ENCODE measurements at places on chromosomes 12 and 14.

DNA sequence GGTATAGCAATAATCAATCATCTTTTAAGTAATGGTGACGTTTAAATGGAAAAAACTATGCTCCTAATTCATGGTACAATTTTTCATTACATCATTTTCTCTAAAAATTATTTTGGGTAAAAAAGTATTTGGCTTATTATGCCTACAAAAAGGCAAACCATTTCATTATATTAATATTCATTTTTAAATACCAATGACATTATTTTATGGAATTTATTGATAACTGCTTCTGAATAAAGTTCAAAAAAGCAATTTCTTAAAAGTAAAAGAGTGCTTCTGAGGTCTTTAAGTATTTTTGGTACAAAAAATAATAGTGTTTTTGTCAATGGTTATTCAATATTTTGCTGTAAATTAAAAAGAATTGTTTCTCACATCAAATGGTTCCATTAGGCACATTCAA lies 12.2 kb downstream of the SLC38A2 start:
- no peak for DNase-seq

GRCh38 chr12:108646600-108647579 lies 13.2 kb upstream of the SELPLG start:
- DNase-seq, result no peak

GRCh38 chr12:12776261-12776660 lies 9.2 kb upstream of the APOLD1 start:
- DNase-seq, result no peak

DNA sequence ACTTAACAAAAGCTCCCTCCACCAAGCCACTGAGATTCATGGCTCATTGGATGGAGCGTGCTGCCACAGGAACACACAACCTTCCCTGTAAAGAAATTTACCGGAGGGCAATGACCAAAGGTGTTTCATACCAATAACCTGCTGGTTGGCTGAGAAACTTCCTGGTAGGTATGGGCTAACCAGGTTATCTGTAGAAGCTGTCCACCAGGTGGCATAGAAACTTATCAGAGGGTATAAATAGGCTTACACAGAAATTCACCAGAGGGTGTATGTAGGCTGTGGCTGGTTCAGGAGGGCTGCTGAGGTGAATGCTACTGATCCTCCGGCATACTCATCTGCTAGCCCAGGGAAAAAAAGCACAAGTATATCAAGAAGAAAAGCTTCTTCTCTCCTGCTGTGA lies 27.1 kb upstream of the MTERF2 start:
- DNase-seq, result no peak

DNA sequence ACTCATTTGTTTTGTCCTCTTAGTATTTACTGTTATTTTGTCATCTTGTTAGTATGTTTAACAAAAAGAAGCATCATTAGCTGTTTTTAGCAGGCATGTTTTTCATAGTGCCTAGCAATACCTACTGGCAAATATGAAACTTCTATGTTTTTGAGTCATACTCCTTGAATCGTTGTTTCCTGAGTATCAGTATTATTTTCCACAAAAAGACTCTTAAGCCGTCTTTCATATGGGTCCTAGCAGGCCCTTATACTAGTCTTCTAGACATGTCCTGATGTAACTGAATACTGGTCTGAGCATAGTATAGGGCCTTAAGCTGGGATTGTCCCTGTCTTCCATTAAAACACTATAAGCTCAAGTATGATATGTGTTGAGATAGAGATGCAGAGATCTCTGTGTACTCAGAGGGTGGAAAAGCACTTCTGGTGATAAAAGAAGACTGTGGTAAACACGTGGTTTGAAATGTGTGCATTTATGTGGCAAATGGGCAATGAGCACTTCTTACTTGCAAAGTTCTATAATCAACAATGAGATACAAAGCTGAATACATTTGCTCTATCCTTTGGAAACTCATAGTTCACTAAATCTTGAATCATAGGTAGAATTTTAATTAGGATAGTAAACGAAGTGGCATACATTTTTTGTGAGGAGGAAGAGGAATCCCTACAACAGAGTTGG lies 348.8 kb downstream of the PDZRN4 start:
- no peak for DNase-seq

GRCh38 chr14:95275494-95275893 lies 44.2 kb downstream of the CLMN start:
- no peak for DNase-seq

DNA sequence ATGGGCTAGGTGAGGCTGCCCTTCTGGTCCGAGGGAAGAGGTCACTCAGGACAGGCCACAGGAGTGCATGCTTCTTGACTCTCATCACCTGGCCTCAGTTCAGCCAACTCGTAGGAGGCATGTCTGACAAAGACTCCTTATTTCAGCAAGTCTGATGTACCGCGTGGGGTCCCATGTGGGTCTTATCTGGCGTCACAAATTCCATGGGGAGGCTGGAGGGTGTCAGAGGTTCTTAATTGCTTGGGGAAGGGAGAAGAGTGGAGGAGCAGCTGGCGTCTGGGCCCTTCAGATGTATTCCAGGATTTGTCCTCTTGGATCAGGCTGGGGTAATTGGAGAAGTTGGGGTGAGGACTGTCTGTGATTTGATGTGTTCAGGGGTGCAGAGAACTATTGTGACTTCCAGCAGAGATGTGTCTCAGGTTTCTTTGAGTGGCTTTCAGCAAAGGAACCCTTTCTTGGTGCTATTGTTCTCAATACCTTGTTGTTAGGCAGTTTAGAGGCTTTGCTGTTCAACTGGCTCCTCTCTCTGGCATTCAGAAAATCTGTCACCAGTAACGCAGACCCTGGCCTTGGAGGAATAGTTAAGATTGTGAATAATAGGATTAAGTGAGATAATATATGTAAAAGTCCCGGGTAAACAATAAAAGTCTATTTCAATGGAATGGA lies 60.1 kb downstream of the SUSD6 start:
- no peak for DNase-seq

- no peak for DNase-seq
Observed at GRCh38 chr12:112121780-112122565, 3.4 kb upstream of the TRAFD1 start.

DNA sequence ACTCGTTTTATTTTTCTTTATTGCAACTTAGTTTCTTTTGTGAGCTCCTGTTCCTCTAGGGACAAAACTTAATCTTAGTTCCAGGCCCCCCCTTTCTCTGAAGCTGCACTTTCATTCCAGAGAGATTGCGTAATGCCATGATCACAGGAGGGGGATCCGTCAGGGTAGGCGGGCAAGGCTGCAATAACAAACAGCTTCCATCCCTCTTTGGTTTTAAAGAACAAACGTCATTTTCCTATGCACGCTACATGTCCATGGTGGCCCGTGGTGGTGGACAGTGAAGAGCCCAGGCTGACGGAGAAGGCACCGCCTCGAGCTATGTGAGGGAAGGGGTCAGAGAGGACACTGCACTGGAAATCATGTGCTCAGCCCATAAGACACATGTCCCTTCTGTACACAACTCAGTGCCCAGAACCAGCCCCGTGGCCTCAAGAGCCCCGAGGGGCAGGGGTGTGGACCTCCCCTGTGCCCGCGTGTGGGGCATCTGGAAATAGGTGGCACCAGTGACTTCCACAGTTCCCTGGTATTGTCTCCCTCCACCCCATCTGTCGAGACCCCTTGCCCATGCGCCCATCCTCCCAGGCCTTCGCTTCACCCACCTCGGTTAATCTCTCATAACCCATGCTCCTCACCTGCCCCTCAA lies 161.4 kb downstream of the ADGRD1 start:
- no peak for DNase-seq

GRCh38 chr12:80445083-80445793 lies 1.2 kb downstream of the PTPRQ start:
- DNase-seq, result no peak

GRCh38 chr14:70780396-70781075 lies 28.8 kb downstream of the MAP3K9 start:
- no peak for DNase-seq

DNA sequence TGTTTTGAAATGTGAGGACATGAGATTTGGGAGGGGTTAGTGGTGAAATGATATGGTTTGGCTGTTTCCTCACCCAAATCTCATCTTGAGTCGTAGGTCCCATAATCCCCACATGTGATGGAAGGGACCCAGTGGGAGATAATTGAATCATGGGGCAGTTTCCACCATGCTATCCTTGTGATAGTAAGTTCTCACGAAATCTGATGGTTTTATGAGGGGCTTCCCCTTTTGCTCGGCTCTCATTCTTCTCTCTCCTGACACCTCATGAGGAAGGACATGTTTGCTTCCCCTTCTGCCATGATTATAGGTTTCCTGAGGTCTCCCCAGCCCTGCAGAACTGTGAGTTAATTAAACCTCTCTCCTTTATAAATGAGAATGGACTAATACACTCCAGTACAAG lies 18.0 kb downstream of the GALNT6 start:
- DNase-seq, result no peak

DNA sequence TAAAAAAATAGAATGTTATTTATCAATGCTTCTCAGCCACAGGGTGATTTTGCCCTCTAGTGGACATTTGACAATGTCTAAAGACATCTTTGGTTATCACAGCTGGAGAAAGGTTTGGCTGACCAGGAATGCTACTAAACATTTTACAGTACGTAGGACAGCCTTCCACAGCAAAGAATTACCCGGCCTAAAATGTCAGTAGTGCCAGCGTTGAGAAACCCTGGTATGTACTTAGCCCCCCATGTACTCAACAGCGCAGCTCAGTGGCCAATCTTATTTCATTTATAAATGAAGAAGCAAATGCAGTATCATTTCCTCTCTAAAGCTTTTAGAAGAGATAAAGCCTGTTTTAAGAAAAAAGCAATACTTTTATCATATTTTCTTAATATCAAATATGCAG lies 5.8 kb downstream of the MARK3 start:
- DNase-seq, result peak; percentile 46

GRCh38 chr12:105461944-105462762 lies 131.7 kb downstream of the C12orf75 start:
- DNase-seq, result no peak

DNA sequence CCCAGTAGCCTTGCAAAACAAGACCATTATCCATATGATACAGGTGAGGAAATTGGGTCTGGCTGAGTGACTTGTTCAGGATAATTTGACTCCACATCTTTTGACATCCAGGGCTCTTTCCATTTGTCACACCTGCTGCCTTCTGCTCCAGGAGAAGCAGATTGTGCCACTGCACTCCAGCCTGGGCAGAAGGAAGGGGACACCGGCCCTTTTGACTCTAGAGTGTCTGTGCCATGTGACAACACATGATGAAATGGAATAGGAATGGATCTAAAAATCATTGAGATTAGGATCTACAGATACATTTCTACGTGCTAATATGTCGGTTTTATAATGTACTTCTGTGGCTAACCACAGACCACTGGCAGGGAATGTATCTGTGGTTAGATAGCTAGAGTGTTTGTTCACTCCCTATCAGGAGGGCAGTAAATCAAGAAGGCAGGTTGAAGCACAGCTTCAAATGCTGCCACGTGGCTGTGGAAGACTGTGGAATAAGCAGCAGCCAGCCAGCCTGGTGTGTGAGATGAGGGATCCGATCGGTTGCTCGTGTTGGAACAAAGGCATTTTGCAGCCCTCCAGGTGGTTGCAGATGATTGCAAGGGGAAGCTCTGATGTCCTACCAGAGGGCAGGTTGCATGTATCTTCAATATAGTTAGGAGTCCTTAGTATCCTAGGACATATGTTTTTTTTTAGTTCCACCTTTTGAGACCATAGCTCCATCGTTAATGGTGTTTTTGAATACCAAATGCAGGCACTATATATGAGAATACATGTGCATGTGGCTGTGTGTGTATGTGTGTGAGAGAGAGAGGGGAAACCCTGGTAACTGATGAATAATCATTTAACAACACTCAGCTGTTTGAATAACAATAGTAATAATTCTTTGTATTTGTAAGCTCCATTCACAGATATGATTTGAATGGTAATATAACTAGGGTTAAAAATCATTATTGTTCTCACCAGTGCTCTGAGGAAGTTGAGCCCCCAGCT lies 28.6 kb downstream of the EML1 start:
- DNase-seq, result no peak

GRCh38 chr12:98354520-98355035 lies 160.8 kb upstream of the TMPO start:
- DNase-seq, result no peak

- DNase-seq, result no peak
Observed at GRCh38 chr14:75984674-75985073, 889 bp upstream of the IFT43 start.

DNA sequence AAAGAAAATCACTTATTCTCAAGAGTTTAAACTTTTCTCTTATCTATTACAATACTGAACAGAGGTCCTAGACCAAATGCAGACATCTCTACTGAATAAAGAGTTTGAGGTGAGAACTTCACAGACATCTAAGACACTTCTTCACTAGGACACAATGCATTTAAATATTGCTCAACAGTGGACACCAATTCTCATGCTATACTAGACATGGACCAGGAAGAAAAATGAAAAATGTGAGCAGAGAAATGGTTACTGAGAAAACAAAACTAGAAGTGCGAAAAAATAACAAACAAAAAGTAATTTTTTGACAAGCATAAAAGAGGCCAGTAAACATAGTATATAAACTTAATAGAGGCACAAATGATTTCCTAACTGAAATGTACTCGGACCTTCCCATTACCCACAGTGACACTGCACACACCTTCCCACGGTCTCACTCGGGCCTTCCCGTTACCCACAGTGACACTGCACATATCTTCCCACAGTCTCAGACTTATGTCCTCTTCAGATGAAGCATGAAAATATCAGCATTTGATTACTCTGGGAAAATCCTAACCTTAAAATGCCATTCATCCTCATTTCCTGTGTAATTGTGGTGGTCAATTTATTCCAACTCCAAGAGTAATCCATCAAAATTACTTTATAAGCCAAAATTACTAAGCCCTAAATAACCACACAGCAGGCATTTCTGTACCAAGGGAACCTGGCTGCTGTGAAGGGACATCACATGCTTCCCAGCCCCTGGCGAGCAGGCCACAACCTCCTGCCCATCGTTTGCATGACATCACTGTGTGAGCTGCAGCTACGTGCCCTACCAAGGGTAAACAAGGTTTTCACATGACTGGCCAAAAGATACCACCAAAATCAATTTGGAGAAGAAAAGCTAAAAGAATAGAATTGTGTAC lies 6.4 kb downstream of the SLC15A4 start:
- DNase-seq, result no peak

DNA sequence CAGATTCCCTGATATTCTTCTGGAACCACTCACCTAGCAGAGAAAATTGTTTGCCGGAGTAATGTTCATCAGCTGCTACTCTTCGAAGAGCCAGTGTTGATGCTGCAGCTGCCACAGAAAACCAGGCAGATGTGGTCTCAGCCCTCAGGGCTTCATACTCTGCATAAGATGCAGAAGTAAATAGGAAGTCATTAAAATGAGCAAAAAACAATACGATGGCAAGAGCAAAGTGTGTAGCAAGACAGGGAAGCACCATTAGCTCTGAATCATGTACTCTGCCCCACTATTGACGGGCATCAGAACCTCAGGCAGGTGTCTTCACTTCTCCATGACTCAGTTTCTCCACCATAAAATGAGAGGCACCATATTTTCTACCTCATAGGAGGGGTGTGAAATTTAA lies 991.6 kb upstream of the TMEM132C start:
- DNase-seq, result no peak

Data from activated CD8-positive, alpha-beta memory T cell treated with anti-CD3 and anti-CD28 coated beads, Interleukin-2, amount 50 U/mL, for 4 hours (primary cell).